ENCODE measurements at places on chromosomes 5 and 9. TPM values are rescaled to one million over a fixed set of nuclear protein-coding genes. Genes with fewer than 3 reads are reported as not detected.

The HINT2 gene
- total RNA-seq: 18.1 TPM

The CCL27 gene
- not detected for total RNA-seq

The SPATA31E1 gene
- total RNA-seq: not detected

The PPIC gene
- 42.9 TPM for total RNA-seq

The NTRK2 gene
- 60.3 TPM for total RNA-seq

The GDNF gene
- total RNA-seq: 4.0 TPM

The SPATA9 gene
- not detected for total RNA-seq

The ARSI gene
- total RNA-seq: 18.9 TPM

The PLPP7 gene
- total RNA-seq: 81.3 TPM

The SPAAR gene
- total RNA-seq: 1.8 TPM

The PPP3R2 gene
- total RNA-seq: not detected

The GARIN3 gene
- not detected for total RNA-seq

The CENPK gene
- 12.4 TPM for total RNA-seq

The CDH9 gene
- total RNA-seq: not detected

The ZCCHC10 gene
- 26.4 TPM for total RNA-seq

The PTGER4 gene
- total RNA-seq: 14.0 TPM

The ACTL7A gene
- not detected for total RNA-seq

The C9orf153 gene
- not detected for total RNA-seq

The ASPN gene
- 419 TPM for total RNA-seq

The TMEM252 gene
- total RNA-seq: not detected

The SLC25A2 gene
- not detected for total RNA-seq

The DPYSL3 gene
- 158 TPM for total RNA-seq

The F12 gene
- 0.51 TPM for total RNA-seq

The TLE1 gene
- total RNA-seq: 73.8 TPM

The SURF4 gene
- 160 TPM for total RNA-seq

The STPG3 gene
- not detected for total RNA-seq

The SMIM32 gene
- total RNA-seq: not detected

The FAM153A gene
- 1.0 TPM for total RNA-seq

The MIGA2 gene
- total RNA-seq: 25.2 TPM

The SUB1 gene
- 252 TPM for total RNA-seq

The LAMC3 gene
- total RNA-seq: 6.4 TPM

The MAPK9 gene
- total RNA-seq: 32.5 TPM

The P4HA2 gene
- total RNA-seq: 87.2 TPM

The PCDHGB2 gene
- total RNA-seq: 4.2 TPM

Measured in tongue (tissue), 3 donors.